GM10248 (cell line): ENCODE measurements at places on chromosomes 7 and 10.

DNA sequence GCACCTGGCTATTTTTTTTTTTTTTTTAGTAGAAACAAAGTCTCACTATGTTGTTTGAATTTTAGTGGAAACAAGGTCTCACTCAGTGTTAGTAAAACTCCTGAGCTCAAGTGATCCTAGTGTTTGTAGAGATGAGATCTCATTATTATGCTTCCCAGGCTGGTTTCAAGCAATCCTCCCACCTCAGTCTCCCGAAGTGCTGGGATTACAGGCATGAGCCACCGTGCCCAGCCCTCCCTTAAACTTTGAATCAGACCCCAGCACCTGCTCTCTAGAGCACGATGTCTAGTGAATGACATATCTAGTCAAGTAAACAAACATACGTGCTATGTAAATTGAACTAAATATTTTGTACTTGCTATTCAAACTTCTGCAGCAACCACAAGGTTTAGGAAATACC lies 105.6 kb upstream of the MYO3A start:
- DNase-seq: no peak

DNA sequence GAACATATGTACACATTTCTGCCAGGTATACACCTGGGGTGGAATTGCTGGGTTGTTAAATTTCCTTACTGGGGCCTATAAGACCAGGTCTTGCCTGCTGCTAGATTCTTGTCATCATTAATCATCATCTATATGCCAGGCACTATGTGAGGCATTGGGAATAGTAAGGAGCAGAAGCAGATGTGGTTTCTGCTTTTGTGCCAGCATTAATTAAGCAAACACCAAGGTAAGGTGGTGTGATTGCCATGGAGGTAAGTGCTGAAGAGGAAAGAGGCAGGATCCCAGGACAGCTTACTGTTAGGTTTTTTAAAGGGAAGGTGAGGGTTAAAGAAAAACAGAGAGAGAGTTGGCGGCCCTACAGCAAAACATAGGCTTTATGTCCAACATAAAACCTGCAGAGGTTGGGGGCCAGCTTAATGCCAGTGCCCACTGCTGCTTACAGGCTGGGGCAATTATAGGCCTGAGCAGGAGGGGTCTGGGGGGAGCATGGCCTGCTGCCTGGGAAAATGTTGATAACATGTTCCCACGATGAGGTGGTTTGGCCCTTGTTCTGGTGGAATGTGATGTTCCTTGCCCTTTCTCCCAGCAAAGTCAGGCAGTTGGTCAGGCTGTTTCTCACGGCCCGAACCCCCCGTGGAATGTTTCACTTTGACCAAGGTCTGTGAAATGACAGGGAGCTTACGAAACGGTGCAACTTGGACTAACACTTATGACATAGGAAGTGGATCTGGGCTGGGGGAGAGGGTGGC lies 93.9 kb downstream of the RBM20 start:
- no peak for DNase-seq

- DNase-seq: no peak
These were observed 109.6 kb downstream of the SRPK2 start for GRCh38 chr7:105278973-105279687.

GRCh38 chr7:95209276-95209675 lies 115.1 kb downstream of the PON1 start:
- DNase-seq: no peak

DNA sequence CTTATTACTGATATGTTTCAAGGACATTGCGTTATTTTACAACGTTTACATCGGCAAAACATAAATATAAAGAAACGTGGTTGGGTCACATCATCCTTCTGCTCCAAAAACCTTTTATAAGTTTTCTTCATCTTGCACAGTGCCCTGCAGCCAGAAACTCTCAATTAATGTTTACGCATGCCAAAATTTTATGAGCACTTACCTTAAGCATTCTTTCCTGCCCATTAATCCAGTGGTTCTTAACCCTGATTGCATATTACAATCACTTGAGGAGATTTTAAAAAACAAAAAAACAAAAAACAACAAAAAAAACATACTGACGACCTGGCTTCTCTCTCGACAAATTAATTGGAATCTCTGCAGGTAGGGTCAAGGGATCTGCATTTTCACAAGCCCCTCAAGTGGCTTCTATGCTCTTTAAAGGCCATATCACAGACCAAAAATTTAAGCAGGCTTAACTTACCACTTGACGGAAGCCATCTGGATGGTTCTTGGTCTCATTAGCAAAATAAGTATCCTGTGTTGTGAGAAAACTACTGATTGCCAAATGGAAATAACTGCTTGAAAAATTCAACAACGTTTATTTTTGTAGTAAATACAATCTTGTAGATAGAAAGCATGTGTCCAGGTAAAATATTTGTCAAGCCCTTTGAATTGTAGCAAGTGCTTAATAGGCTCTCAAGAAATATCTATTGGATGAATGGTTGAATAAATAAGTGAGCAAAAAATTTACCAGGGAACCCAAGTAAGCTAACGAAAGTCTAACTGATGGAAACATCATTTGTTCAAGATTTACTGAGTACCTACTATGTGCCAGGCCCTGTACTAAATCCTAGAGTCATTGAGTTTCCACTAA lies 30.9 kb upstream of the SLC16A12 start:
- no peak for DNase-seq

- no peak for DNase-seq
These were observed 85.8 kb downstream of the AGMO start for GRCh38 chr7:15475808-15476530.

DNA sequence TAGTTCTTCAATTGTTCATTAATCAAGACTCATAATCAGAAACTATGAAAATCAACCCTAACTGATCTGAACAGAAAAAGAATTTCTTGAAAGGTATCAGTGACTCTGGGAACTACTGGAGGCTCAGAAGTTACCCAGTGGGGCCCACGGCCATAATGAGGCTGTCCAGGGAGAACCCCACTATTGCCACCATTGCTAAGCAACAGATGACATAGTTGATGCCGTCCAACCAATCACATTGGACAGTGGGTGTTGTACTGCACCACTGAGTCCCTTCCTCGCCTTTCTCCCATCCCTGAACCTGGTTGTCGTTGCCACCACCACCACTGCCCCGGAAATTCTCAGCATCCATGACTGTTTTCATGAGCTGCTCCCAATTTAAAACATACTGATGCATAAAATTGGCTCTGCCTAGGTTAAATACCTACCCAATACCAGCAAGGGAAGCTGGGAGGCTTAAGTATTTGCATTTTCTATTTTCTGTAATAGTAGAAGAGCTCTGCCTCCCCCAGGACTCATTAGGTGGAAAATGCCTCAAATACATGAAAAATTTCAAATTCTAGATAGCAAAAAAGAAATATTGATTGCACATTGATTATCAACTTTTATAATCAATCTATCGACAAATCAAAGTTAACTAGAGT lies 26.7 kb upstream of the USP6NL start:
- DNase-seq: peak; percentile 72

- DNase-seq: no peak
These were observed 12.2 kb downstream of the DGKI start for GRCh38 chr7:137834552-137834951.

- DNase-seq: no peak
These were observed 46.9 kb downstream of the ZNRF2 start for GRCh38 chr7:30331338-30331737.

DNA sequence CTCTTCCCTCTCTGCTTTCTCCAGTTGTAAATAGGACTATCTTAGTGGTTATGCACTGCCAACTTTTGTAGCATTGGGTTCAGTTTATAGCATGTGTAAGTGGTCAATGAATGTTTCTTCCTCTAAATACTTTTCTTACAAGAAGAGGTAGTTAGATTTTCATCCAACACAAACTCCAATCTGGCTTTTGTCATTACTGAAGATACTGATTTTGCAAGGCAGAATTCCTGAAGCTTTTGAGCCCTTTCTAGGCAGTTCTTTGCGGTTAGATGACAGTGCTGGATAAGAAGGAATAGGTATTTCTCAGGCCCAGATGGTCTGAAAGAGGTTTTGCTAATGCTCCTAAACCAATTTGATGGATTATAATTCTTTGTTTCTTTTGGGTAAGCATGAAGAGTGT lies 60.5 kb downstream of the BICC1 start:
- no peak for DNase-seq

DNA sequence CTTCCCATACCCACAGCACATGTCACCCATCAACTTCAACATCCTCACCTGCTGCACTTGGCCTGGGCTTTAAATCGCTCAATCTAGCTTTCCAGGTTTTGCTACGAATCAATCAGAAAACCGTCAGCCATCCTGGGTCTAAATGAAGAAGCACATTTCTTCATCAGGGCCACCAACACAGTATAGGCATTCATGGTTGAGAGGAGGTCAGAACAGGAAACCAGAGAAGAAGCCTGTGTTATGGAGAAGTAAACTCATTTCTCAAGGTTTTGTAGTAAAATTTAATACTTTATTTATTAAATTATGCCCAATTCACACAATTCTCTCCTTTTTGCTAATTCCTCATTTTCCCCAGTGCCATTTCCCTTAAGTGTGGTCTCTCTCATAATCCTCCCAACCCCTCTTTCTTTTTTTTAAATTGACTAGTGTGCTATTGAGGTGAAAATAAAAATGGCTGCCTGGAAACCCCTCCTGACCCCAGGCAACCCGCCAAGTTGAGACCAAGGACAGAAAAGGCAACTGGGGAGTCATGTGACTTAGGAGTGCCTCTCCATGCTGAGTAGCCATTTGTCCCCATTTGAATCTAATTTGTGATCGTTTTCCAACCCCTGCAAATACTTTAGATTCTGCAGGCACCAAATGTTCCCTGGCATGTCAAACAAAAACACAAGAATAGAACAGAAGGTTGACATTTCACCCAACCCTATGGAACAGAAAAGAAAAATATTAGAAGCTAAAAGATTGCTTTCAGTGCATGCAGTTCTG lies 181.1 kb upstream of the NAMPT start:
- no peak for DNase-seq

- no peak for DNase-seq
These were observed 2.2 kb upstream of the WAC start for GRCh38 chr10:28530751-28531150.

DNA sequence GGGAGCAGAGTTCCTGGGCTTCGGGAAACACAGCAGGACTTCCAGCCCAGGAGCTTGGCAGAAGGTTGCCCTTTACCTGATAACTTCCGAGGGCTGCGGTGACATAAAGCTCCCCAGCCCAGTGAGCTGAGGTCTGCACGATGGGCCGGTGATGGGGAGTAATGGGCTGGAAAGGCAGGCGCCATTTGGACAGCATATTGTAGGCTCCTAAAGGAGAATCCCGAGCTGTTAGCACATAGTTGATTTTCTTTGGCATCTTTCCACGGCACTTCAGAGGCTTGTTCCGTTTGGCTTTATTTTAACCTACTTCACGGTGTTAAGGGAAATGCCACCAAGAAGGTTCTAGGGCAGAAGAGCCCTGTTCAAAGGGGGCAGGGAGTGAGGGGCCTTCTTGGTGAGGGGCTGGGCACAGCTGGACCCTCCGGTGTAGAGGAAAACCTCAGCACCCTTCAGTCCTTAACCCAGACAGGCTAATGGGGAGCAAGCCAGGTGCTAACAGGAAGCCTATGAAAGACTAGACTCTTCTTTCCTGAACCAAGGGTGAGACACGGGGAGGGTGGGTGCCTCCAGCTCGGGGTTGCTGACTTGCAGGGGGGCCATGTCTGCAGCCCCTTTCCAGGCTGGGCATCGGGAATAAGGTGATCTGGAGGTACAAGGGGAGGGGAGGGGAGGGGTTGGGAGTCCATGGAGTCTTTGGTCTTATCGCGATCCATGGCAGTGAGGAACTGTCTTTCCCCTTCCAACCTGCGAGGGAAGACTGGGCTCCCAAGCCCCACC lies 347.7 kb downstream of the GLRX3 start:
- no peak for DNase-seq

DNA sequence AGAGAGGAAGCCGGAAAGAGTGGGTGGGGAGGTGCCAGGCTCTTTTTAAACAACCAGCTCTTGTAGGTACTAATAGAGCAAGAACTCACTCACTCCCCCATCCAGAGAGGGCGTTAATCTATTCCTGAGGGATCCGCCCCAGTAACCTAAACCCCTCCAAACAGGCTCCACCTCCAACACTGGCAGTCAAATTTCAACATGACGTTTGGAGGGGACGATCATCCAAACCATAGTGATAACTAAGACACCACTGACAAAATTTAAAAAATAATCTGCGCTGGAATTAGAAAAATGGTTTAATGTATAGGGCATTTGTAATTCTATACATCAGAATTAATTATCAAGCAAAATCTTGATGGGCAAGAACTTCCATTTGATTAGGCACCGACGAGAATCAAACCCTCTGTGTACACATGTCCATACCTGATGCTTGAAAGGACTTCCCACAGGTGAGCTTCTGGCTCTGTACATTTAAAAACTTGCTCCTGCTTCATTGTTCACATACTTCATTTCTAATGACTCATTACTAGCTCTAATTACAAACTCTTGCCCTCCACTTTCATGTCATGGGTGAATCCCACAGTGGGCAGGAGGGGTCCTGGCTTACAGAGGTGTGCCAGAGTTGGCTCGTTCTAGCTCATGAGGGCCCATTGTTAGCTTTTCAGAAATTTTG lies 20.6 kb upstream of the KDM7A start:
- DNase-seq: no peak
